ENCODE measurements at places on chromosomes 12 and 14.

GRCh38 chr12:70842942-70843341 lies 77.6 kb downstream of the PTPRR start:
- no peak for DNase-seq

- no peak for DNase-seq
Observed at GRCh38 chr12:26090836-26091510, 33.9 kb downstream of the BHLHE41 start.

GRCh38 chr12:108271951-108272872 lies 66.9 kb downstream of the CMKLR1 start:
- DNase-seq: no peak

GRCh38 chr14:60974090-60974651 lies 6.7 kb downstream of the TRMT5 start:
- DNase-seq: no peak

DNA sequence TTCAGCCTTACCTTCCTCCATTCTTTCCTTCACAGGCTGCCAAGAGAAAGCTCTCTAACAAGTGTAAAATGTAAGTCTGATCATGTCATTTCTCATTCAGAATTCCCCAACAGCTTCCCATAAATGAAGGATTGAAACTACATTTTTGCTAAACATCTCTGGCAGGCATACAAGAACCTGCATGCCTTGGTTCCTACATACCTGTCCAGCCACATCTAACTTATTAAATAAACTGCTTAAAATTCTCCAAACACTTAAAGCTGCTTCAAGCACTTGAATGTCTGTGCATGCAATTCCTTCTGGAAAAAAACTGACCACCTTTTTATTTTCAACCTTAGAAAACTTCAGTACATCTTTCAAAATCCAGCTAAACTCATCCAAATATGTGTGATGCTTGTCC lies 84.4 kb upstream of the DCN start:
- no peak for DNase-seq

DNA sequence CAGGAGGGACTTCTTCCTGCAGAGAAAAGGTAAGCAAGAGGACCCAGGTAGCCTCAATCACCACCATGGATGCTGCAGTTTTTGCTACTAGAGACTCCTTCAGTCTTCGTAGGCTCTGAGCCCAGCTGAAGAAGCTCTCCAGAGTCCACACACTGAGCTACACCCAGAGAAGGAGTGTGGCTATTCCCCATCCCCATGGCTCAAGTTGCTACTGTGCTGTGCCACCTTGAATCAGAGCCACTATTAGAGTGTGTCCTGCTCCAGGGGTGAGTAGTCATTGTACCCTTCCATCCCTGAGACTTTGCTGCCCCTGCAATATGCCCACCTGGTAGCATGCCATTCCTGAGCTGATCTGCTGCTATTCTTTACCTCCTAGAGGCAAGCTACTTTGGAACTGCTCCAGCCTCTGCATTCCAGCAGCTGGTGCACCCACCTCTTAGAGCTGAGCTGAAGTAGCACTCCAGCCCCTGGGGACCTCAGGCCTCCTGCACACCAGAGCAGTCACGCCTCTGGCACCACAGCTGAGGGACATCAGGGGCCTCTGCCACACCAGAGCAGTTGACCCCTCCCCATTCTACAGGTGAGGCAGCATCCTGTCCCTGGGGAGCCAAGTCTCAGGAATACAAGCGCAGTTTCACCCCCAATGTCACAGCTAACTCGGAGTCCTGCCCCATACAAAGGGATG lies 213.0 kb downstream of the TRHDE start:
- no peak for DNase-seq

DNA sequence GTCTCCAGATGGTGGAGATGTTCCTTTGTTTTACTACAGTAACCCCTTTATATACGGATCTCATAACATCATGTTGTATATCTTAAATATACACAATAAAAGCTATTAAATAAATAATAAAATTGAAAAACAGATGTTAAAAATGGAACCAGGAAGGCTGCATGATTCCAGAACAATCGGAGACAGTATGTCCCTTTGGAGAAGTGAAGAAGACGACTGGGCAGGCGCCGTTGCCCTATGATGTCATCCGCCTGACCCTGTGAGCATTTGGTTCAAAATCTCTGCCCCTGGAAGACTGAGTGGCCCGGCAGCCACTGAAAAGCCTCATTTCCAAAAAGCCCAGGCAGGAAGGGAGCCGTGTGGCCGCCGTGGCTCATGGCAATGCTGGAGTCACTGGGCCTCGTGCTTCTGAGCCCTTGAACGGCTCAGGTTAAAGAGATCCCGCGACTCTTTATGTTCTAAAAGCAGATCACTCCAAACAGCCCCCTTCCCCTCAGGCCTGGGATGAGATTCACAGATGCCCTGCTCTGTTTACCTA lies 30.8 kb downstream of the RIMBP2 start:
- no peak for DNase-seq

- no peak for DNase-seq
Observed at GRCh38 chr12:68998041-68998440, 65.1 kb upstream of the CPM start.

DNA sequence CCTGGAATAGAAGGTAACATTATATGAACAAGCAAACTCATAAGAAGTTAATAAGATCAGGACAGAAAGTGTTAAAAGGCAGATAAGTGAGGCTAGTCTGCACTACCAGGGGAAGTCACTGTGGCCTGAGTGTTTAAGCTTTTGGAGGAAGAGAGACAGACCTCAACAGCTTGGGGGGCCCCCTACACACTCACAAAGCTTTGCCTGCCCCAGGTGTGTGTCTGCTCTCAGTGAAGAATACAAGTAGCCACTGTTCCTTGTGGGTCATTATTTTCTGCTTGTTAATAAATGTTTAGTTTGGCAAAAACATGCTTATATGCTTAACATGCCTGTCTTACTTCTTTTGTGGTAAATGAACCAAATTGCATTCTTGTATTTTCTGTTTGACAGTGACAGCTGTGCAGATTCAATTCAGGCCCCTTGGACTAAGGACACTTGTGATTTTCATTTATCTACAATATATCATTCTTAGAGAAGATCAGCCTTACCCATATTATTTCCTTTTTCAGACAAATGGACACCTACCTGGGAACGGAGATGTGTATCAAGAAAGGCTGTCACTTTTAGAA lies 50.7 kb upstream of the C12orf71 start:
- no peak for DNase-seq

DNA sequence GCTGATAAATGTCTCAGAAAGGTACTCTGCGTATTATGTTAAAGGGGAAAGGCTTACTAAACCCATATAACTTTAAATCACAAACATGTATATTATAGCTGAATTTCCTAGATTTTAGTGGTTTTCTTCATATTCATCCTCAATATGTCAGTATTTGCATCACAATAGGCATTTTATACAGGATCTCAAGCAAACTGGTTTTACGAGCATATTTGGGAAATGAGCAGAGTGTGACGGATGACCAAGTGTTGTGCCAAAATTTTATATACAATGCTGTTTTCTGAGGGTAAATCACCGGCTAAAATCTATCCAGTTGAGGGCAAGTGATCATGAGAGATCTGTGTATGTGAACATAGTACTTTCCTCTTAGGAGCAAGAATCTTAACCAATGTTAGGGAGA lies 8.4 kb downstream of the CPM start:
- DNase-seq: no peak

GRCh38 chr12:51065530-51065929 lies 17.4 kb downstream of the LETMD1 start:
- DNase-seq: no peak

DNA sequence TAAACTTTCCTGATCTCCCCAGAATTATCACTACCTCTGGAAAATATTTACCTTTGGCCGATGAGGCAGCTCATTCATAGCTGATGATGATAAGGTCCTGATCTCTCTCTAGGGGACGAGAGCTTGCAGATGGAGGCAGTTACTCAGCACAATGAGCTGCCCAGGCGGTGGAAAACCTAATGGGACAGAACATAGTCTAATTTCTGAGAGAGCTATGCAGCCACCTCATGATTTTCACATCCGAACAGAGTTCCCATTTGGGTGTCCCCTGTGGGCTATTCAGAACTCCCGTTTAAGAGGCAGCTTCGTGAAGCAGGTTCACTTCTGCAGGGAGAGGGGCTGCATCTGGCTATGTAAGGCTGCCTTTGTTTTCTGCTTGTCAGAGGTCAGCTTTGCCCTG lies 724.6 kb upstream of the TMEM132C start:
- no peak for DNase-seq

- DNase-seq: no peak
Observed at GRCh38 chr12:6234214-6234613, 34.0 kb downstream of the CD9 start.

- DNase-seq: no peak
Observed at GRCh38 chr12:94596596-94596995, 53.8 kb downstream of the TMCC3 start.

DNA sequence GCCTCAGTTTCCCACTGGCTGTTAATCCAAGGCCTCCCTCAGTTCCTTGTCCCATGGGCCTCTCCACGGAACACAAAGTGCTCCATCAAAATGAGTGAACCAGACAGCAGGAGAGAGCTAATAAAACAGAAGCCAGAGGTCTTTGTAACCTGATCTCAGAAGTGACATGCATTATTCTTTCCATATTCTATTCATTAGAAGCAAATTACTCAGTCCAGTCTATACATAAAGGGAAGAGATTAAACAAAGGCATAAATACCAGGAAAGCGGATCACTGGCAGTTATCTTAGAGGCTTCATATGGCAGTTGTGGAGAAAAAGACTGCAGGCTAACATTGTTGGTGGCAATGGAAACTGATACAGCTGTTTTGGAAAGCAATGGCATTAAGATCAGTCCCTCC lies 170.6 kb upstream of the GARIN6 start:
- DNase-seq: no peak

DNA sequence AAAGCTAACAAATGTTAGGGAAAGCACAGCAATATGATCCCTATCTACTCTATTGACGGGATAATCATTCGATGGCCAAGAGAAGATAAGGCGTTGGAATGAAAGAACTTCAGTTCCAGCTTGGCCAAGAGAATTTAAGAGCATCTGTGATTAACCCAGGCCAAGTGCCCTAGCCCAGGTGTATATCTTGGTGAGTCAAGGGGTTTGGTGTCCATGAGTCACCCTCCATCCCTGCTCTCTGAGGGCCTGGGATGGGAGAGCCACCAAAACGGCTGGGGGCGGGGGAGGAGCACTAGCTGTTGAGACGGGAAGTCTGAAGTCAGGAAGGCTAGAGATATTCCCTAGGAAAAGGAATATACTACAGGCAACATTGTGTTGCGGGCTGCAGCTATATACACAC lies 13.0 kb downstream of the TBPL2 start:
- no peak for DNase-seq

- no peak for DNase-seq
Observed at GRCh38 chr14:21911877-21912276, 238.3 kb upstream of the OR4E1 start.

GRCh38 chr12:53113951-53114350 lies 10.7 kb downstream of the SOAT2 start:
- no peak for DNase-seq

- DNase-seq: no peak
Observed at GRCh38 chr12:125254856-125255255, 189.6 kb downstream of the AACS start.
